Hypothalamus (tissue), 51 donors: ENCODE measurements at places on chromosomes 1 and 21.
A peak's percentile ranks its signal among the peaks of the same experiment; 100 is the strongest.

- no peak for DNase-seq
These were observed 57.1 kb upstream of the ADAM30 start for GRCh38 chr1:119953266-119953998.

- DNase-seq, result no peak
These were observed 1.1 kb upstream of the COL11A1 start for GRCh38 chr1:103109311-103109920.

GRCh38 chr1:89065079-89065868 is at the start of gene GBP1:
Gene GBP1, minus strand, starts transcription at chr1:89065208. Its CDS starts 1,974 bp downstream, at chr1:89063234.
- no peak for DNase-seq

DNA sequence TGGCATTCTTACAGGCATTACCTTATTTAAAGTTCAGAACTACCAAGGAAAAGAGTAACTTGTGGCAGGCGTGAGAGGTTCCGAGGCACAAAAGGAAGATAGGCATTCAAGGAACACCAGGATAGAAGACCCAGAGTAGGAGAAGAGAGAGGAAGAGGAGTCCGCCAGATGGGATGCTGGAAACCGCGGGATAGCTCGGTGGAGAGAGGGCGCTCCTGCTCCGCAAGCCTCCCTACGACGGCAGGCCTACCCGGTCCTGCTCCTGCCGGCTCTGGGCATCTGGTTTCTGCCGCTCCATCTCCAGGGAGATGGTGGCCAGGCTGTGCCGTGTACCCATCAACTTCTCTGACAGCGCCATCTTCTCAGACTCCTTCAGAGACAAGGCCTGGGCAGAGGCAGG is 5.4 kb upstream of the NBPF1 start:
- no peak for DNase-seq

DNA sequence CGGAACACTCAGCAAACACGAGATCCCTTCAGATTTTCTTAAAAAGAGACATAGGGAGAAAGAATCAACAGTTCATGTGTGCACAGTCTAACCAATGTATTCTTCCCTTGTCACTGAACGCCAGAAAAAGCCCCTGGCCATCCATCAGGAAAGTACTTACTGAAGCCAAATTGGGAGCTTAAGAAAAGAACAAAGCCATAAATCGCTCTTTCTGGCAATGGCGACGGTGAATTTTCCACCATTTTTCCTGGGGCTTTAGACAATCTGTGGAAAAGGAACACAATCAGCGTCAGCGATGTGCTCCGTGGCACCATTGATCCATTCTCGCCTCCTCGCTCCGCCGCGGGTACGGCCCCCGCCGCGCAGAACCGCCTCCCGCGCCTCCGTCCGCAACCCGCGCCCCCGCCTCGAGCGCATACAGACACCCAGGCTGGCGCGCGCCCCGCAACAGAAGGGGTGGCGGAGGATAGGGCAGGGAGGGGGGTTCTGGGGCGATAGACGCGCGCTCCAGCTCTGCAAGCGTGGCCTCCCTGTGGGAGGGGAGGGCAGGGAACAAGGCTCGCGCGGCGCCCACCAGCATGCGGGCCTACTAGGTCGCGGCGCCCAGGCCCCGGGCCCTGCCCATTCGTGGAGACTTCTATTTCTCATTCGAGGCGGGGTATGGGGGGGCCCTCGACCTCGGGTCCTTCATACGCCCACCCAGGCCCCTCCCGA is 440 bp downstream of the PIGP start:
- DNase-seq, result peak; percentile 99

DNA sequence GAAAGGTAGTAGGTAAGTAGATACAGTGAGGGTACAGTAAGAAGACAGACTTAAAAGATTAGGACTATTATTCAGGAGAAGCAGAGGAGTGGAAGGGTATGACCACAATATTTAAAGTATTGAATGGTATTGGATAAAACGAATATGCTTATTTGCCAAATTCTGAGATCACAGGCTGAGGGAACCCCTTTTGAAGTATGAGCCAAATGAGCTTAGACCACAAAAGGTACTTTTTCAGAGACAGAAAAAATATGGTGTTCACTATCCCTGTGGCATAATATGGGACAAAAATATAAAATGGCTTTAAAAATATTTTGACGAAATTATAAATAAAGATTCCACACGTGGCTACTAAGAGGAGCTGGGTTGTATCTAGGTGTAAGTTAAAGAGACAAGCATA is 880 bp upstream of the MTF2 start:
- DNase-seq, result no peak

DNA sequence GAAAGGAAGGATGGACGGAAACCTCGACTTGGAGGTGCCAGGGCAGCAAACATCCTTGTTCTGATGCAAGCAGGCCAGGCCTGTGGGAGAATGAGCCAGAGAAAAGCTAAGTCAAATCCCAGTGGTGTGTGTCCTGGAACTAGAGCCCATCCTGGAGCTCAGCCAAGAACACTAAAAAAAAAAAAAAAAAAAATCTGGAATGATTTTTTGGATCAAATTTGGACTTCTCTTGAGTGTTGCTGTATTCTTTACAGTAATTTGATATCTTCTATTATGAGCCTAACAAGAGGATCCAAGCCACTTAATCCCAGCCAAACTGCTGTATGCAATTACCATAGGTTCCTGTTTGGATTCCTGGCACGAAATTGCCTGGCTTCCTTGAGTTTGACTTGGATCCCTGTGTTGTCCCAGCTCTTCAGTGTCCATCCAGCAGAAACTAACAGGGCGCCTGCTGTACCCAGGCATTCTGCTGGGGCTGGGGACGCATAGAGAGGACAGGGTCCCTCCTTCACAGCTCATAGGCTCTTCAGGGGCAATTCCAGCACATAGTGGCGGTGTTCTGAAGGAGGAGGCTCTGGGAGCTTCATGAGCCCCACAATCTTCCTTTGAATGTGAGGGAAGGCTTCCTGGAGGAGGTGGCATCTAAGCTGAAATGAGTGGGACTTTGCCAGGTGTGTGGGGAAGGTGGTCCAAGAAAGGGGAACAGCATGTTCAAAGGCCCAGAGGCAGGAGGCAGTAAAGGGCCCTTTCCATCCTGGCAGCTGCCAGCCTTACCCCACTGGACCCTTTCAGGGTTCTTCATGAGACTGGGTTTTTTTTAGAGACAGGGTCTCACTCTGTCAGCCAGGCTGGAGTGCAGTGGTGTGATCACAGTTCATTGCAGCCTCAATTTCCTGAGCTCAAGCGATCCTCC is 24.7 kb downstream of the EPHX1 start:
- no peak for DNase-seq

DNA sequence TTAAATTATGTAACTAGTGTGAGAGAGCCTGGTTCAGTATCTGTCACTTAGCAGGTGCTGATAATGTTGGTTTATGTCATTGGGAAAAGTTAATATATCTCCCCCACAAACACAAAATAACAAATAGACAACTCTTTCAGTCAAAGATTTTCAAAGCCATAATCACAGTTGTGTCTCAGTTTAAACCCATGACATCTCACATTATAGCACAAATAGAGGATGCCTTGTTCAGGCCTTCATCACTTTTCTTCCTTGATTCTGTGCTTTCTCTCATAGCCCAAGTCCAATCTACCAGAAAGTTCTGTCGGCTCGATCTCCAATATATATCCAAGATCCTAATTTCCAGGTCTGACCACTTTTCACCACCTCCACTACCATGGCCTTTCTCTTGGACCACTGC is 6.2 kb upstream of the EPS15 start:
- no peak for DNase-seq

DNA sequence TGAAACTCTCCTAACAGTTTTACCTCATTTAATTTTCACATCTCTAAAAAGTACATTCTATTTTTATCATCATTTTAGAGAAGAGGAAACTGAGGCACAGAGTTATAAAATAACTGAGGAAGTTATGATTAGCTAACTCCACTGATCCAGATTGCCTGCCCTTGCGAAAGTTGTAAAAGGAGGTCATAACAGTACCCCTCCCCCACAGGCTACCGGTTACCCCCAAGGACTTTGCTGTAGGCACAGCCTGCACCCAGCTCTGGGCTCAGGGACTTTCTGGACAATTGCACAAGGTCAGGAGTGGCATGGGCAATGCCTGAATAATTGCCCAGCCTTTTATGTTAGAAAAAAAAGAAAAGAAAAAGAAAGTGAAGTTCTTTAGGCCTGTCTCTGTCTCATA is 22.7 kb downstream of the PIGM start:
- DNase-seq, result no peak
